Left ventricle myocardium inferior (tissue), 1 donor: ENCODE measurements at places on chromosomes 5 and 9. TPM values are rescaled to one million over a fixed set of nuclear protein-coding genes. Genes with fewer than 3 reads are reported as not detected.

DNA sequence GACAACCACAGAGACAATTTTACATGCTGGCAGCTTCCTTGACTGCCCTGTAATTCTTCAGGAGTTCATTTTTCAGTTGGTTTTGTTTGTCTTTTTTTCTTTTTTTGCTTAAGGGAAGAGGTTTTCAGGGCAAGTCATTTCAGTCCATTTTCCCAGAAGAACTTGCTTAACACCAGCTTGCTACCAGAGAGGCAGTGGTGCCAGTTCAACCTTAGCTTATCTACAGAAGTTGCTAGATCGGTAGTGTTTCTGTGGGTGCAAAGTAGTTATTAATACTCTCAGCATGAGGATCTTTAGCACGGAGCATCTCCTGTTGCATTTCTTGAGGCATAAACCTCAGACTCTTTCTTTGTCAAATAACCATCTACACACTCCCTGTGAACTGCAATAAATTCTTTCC lies 1.1 kb downstream of the SPEF2 start:
- no peak overlapping the region for H3K27ac ChIP-seq
- H3K36me3 ChIP-seq = no peaks in the 10 kb centered on the region

- no peak for DNase-seq
- H3K36me3 ChIP-seq = peaks cover 22% of the 10 kb centered on the region
- no peak overlapping the region for H3K4me3 ChIP-seq
- peaks cover 14% of the 10 kb centered on the region for H3K27me3 ChIP-seq
- H3K4me1 ChIP-seq = peaks cover 7% of the 10 kb centered on the region
These were observed 7.4 kb upstream of the ENTPD8 start for GRCh38 chr9:137448602-137448962.

- no peak overlapping the region for H3K27ac ChIP-seq
- H3K36me3 ChIP-seq = no peaks in the 10 kb centered on the region
- no peak for DNase-seq
- no peaks in the 10 kb centered on the region for H3K4me1 ChIP-seq
These were observed 237.5 kb downstream of the AP3B1 start for GRCh38 chr5:78056901-78057514.

GRCh38 chr9:119369680-119370366 lies 588 bp upstream of the BRINP1 start:
- H3K4me1 ChIP-seq = peaks cover 13% of the 10 kb centered on the region
- H3K27me3 ChIP-seq = peaks cover 64% of the 10 kb centered on the region
- H3K4me3 ChIP-seq = peak overlapping the region; percentile 65
- no peak for DNase-seq

- no peaks in the 10 kb centered on the region for H3K27me3 ChIP-seq
- no peak overlapping the region for H3K4me3 ChIP-seq
- no peak for DNase-seq
- H3K27ac ChIP-seq = no peak overlapping the region
- no peaks in the 10 kb centered on the region for H3K4me1 ChIP-seq
- no peaks in the 10 kb centered on the region for H3K36me3 ChIP-seq
These were observed 15.8 kb downstream of the MYO10 start for GRCh38 chr5:16920109-16920816.

DNA sequence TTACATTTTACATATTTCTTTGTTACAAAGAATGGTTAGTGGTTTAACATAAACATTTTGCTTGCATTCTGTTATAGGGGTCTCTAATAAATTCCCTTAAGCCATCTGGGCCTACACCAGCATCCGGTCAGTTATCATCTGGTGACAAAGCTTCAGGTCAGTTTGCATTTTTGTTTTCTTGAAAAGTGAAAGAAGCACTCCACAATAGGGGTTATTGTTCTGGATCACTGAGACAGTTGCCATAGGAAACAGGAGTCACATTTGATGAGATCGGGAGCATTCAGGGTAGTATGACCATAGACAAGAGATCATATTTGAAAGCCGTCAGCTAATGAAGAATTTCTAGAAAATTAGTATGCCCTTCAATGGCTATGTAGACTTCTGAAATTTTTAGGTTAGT lies 63.6 kb downstream of the NUP214 start:
- H3K4me3 ChIP-seq = no peak overlapping the region
- peaks cover 84% of the 10 kb centered on the region for H3K36me3 ChIP-seq
- no peaks in the 10 kb centered on the region for H3K27me3 ChIP-seq
- H3K27ac ChIP-seq = no peak overlapping the region
- DNase-seq = no peak
- peaks cover 8% of the 10 kb centered on the region for H3K4me1 ChIP-seq

- H3K4me1 ChIP-seq = peaks cover 56% of the 10 kb centered on the region
- no peak overlapping the region for H3K4me3 ChIP-seq
- no peaks in the 10 kb centered on the region for H3K27me3 ChIP-seq
- DNase-seq = no peak
- peaks cover 24% of the 10 kb centered on the region for H3K36me3 ChIP-seq
These were observed 1.2 kb upstream of the RABGAP1 start for GRCh38 chr9:122939601-122940000.

Gene PRDM9
- not detected for total RNA-seq

GRCh38 chr5:10310066-10310779 lies 2.5 kb upstream of the CMBL start:
- H3K27me3 ChIP-seq = no peaks in the 10 kb centered on the region
- no peak overlapping the region for H3K27ac ChIP-seq
- H3K4me1 ChIP-seq = peaks cover 24% of the 10 kb centered on the region
- H3K36me3 ChIP-seq = no peaks in the 10 kb centered on the region
- no peak for DNase-seq
- H3K4me3 ChIP-seq = no peak overlapping the region

- H3K27me3 ChIP-seq = no peaks in the 10 kb centered on the region
- H3K27ac ChIP-seq = no peak overlapping the region
- peaks cover 9% of the 10 kb centered on the region for H3K4me1 ChIP-seq
- H3K4me3 ChIP-seq = no peak overlapping the region
- H3K36me3 ChIP-seq = no peaks in the 10 kb centered on the region
These were observed 28.4 kb upstream of the FAM120A start for GRCh38 chr9:93422977-93423616.

- no peaks in the 10 kb centered on the region for H3K36me3 ChIP-seq
- H3K4me3 ChIP-seq = no peak overlapping the region
- H3K27ac ChIP-seq = no peak overlapping the region
- no peaks in the 10 kb centered on the region for H3K4me1 ChIP-seq
- H3K27me3 ChIP-seq = peaks cover 4% of the 10 kb centered on the region
These were observed 288.1 kb downstream of the GABRB2 start for GRCh38 chr5:161258438-161258837.

DNA sequence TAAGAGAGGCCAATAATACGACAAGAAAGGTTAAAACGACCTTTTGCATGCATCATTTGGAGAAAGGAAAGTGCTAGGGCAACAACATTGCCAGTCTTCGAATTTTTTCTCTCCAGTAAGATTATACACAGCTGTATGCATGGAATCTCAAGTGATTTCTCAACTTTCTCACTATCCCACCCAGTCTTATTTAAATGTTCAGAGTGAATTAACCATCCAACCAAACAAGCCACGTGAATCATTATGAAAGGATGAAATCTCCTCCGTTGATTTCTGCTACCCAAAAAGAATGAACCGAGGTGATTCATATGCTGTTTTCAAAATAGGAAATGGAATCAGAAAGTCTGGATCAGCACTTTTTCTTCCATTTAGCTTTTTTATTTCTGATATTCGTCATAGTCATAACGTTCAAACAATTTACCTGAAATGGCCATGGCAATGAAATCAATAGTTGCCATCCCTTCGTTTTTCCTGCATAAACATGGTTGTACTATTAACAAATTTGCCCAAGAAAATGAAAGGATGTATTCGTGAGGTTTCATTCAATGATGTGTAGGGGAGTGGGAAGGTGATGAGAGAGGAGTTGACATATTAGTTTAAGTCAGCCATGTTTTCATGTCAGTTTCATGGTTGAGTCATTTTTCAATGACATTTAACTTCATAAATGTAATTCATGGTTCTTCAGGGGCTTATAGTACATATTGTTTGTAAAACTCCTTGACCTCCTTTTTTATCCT lies 170.9 kb upstream of the WWC1 start:
- H3K36me3 ChIP-seq = peaks cover 16% of the 10 kb centered on the region
- no peak for DNase-seq
- H3K4me3 ChIP-seq = no peak overlapping the region
- no peaks in the 10 kb centered on the region for H3K27me3 ChIP-seq
- H3K27ac ChIP-seq = no peak overlapping the region

GRCh38 chr9:72839085-72839484 lies 113.8 kb downstream of the ALDH1A1 start:
- no peak overlapping the region for H3K27ac ChIP-seq
- no peak for DNase-seq
- H3K36me3 ChIP-seq = no peaks in the 10 kb centered on the region

DNA sequence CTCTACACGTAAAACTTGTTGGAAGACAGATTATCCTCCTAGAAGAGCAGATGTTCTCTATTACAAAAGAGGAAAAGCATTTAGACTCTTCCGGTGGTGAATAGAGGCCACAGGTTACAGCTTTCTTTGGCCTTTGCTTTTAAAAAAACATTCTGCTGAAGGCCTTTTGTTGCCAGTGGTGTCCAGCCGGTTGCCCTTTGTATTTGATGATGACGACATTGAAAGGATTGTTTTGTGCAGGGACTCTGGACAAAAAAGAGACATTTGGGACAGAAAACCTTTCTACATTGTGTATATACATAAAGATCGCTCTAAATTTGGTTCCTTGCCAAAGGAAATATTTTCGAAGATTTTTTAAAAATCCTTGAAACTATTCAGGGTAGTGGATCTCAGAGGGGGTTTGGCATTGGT lies 180.3 kb downstream of the C9orf152 start:
- no peak overlapping the region for H3K4me3 ChIP-seq
- no peaks in the 10 kb centered on the region for H3K27me3 ChIP-seq
- peaks cover 42% of the 10 kb centered on the region for H3K4me1 ChIP-seq
- no peak for DNase-seq

- H3K27ac ChIP-seq = no peak overlapping the region
- no peaks in the 10 kb centered on the region for H3K27me3 ChIP-seq
- no peak for DNase-seq
These were observed 404.4 kb downstream of the MAN2A1 start for GRCh38 chr5:110094109-110094508.

- H3K4me3 ChIP-seq = no peak overlapping the region
- no peaks in the 10 kb centered on the region for H3K4me1 ChIP-seq
- H3K36me3 ChIP-seq = no peaks in the 10 kb centered on the region
- DNase-seq = no peak
These were observed 627.9 kb upstream of the ST8SIA4 start for GRCh38 chr5:101531026-101531425.

Gene PPP3R2
- not detected for total RNA-seq

DNA sequence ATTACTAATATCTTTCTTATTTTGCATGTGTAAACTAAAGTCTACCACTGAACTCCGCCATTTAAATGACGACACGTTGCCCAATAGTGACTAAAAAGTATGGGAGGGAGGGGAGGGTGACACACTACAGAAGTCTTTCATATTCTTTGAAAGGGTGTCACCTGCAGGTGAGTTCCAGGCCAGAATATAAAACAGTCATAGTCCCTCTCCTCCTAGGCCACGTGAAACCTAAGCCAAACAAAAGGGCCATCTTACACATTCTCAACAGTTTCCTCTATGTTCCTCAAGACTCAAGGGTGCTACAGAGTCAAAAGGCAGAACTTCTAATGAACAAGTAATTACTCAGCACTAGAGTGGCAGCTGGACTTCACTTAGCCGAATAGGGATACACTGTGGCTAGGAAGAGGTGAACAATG lies 6.4 kb downstream of the CEMIP2 start:
- no peak for DNase-seq
- no peak overlapping the region for H3K4me3 ChIP-seq
- peaks cover 46% of the 10 kb centered on the region for H3K4me1 ChIP-seq
- no peaks in the 10 kb centered on the region for H3K27me3 ChIP-seq
- no peaks in the 10 kb centered on the region for H3K36me3 ChIP-seq

- no peak overlapping the region for H3K4me3 ChIP-seq
- H3K36me3 ChIP-seq = no peaks in the 10 kb centered on the region
- H3K4me1 ChIP-seq = no peaks in the 10 kb centered on the region
- H3K27ac ChIP-seq = no peak overlapping the region
These were observed 120.8 kb upstream of the SLC27A6 start for GRCh38 chr5:128844354-128844923.

DNA sequence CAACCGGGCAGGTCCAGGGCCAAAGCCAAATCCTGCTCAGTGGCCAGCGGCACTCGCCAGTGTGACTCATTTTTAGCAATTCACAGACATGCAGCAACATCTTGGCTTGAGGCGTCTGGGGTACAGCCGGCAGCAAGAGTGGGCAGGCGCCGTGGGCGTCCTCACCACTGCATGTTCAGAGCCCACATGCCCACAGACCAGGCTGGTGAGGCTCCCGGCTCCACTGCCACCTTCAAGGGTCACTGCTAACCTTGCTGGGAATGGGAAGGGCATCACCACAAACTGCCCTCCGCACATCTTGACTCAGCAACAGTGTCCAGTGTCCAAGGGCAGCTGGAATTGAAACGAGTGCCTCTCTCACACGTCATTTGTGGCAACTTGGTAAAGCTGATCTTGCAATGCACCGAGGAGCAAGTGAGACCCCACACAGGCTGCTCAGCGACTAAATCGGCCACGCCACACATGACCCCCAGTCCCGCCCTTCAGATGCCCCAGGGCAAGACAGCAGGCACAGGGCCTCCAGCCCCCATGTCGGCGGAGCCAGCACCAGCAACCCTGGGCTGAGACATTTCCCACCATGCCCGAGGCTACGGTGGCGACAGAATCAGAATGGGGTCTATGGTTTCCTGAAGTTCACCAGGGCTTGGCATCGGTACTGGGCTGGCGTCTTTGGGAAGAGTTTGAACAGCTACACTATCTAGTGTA lies 140.3 kb downstream of the ROR2 start:
- H3K36me3 ChIP-seq = no peaks in the 10 kb centered on the region
- DNase-seq = no peak
- H3K4me1 ChIP-seq = no peaks in the 10 kb centered on the region
- no peak overlapping the region for H3K4me3 ChIP-seq

- no peak for DNase-seq
- no peak overlapping the region for H3K4me3 ChIP-seq
- H3K4me1 ChIP-seq = peaks cover 38% of the 10 kb centered on the region
- H3K36me3 ChIP-seq = peaks cover 25% of the 10 kb centered on the region
- H3K27ac ChIP-seq = peak overlapping the region; percentile 80
These were observed 45.5 kb upstream of the SLC2A8 start for GRCh38 chr9:127351182-127352166.

Gene HBEGF
- total RNA-seq = 27.2 TPM

- no peaks in the 10 kb centered on the region for H3K36me3 ChIP-seq
- peak overlapping the region; percentile 26 for H3K4me3 ChIP-seq
- peak overlapping the region; percentile 89 for H3K27ac ChIP-seq
- peak; percentile 65 for DNase-seq
These were observed 43.3 kb downstream of the ANKRD33B start for GRCh38 chr5:10607023-10607665.

Gene PCSK5
- 5.6 TPM for total RNA-seq

Gene CDKN2B-AS1
- 0.30 TPM for total RNA-seq

GRCh38 chr9:90095682-90096081 lies 490.9 kb downstream of the GADD45G start:
- no peak overlapping the region for H3K4me3 ChIP-seq
- no peaks in the 10 kb centered on the region for H3K36me3 ChIP-seq
- H3K27me3 ChIP-seq = peaks cover 6% of the 10 kb centered on the region
- DNase-seq = no peak
- peaks cover 25% of the 10 kb centered on the region for H3K4me1 ChIP-seq
- no peak overlapping the region for H3K27ac ChIP-seq

Gene TAS2R1
- total RNA-seq = not detected

Gene AHRR
- total RNA-seq = 1.4 TPM

Gene RLN2
- 0.44 TPM for total RNA-seq

GRCh38 chr9:136881691-136882108 lies 4.6 kb upstream of the TRAF2 start:
- H3K27ac ChIP-seq = peak overlapping the region; percentile 53
- H3K27me3 ChIP-seq = no peaks in the 10 kb centered on the region
- H3K36me3 ChIP-seq = no peaks in the 10 kb centered on the region
- peak overlapping the region; percentile 14 for H3K4me3 ChIP-seq
- H3K4me1 ChIP-seq = peaks cover 27% of the 10 kb centered on the region

Gene MLANA
- total RNA-seq = not detected

- no peaks in the 10 kb centered on the region for H3K27me3 ChIP-seq
- no peak overlapping the region for H3K27ac ChIP-seq
- H3K4me3 ChIP-seq = no peak overlapping the region
- DNase-seq = no peak
These were observed 204.8 kb upstream of the PIK3R1 start for GRCh38 chr5:68010740-68011139.
